ENCODE measurements at places on chromosomes 7 and 10. TPM values are rescaled to one million over a fixed set of nuclear protein-coding genes. Genes with fewer than 3 reads are reported as not detected.

DNAJB6 gene
- total RNA-seq: 157 TPM

ANKRD61 gene
- total RNA-seq: not detected

SLC39A12 gene
- 2.2 TPM for total RNA-seq

SHTN1 gene
- total RNA-seq: 78.2 TPM

Data from temporal lobe (tissue), 4 donors.